Kidney capillary endothelial cell (primary cell): ENCODE measurements at places on chromosomes 5 and 9.

GRCh38 chr9:33264003-33264472 lies 470 bp downstream of the BAG1 start:
- peak; percentile 34 for DNase-seq

GRCh38 chr5:158270996-158271554 lies 412.1 kb upstream of the CLINT1 start:
- no peak for DNase-seq

DNA sequence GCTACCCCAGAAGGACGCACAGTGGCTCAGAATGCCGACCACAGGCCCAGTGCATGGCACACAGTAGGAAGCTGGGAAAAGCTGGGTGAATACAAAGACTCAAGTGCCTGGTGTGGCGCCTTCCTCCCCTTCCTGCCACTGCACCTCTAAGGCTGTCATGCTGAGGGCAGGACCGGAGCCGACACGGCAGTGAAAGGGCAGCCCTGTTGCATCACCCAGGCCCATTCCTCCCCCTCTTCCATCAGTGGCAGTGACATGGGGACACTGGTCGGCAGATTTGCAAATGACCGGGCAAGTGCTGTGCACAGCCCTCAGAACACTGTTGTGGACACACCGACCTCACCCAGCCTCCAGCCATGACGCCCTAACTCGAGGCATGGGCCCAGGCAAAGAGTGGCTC lies 84.0 kb downstream of the STK10 start:
- peak; percentile 45 for DNase-seq

- no peak for DNase-seq
These were observed 63.6 kb downstream of the TMEM174 start for GRCh38 chr5:73236541-73237128.

GRCh38 chr9:72856972-72857623 lies 95.8 kb downstream of the ALDH1A1 start:
- DNase-seq, result peak; percentile 52

DNA sequence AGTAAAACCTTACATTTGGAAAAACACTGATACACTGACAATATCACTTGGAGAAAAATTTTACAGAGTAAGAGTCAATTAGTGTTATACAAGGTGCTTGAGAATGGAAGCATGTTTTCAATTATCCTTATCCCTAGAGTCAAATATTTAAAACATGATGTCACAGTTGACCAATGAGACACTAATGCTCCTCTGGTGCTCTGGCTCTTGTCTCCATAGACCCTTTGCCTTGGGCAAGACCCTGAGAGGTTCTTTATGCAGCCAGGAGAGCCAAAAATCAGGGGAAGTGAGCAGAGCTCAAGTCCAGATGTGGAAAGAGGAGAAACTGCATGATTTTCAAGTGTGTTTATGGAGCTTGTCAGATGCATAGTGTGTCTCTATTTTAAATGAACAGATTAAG lies 153.9 kb downstream of the MARCHF11 start:
- DNase-seq, result no peak

DNA sequence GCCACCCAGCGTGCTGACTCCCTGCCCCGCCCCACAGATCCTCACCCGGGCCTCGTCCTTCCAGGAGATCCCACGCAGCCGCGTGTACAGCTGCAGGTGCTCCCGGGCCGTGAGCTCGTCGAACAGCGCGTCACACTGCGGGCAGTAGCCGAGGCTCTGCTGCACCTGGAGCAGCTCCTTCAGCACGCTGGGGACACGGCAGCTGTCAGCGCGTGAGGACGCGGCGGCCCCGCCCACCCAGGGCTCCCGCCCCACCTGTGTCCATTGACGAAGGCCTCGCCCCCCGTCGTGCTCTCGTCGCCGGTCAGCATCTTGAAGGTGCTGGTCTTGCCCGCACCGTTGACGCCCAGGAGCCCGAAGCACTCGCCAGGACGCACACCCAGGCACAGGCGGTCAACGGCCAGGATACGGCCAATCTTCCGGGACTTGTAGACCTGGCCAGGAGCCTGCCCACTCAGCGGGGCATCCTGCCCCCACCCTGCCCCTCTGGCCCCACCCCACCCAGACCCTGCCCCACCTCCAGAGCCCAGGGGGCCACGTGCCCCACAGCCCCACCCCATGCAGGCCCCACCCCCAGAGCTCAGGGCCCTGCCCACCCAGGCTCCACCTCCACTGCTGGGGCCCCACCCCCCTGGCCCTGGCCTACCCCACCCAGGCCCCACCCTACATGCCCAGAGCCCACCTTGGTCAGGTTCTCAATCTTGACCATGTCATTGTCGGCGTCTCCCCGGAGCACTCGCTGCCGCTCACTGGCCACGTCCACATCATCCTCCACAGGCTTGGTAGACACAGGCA lies 13.8 kb upstream of the CLIC3 start:
- no peak for DNase-seq

DNA sequence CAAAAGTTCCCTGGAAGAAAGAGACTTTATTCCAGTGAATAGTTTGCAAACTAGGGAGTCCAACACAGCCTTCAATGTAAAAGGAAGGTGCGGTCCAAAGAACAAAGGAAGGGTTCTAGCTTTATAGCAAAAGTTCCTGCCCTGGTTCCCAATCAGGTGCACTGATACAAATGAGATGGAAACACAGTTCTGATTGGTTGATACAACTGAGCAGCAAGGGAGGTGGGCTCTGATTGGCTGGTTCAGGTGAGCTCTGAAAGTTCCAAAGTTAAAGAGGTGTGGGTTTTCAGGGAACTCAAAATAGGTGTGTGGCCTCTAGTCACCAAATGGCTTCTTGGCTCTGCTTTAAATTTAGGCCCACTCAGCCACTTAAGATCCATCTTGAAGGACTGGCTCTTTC lies 43.1 kb downstream of the P4HA2 start:
- DNase-seq, result no peak

GRCh38 chr9:117434566-117434965 lies 19.7 kb upstream of the ASTN2 start:
- no peak for DNase-seq

- DNase-seq, result no peak
These were observed 25.6 kb downstream of the ZNF474 start for GRCh38 chr5:122154910-122155309.

DNA sequence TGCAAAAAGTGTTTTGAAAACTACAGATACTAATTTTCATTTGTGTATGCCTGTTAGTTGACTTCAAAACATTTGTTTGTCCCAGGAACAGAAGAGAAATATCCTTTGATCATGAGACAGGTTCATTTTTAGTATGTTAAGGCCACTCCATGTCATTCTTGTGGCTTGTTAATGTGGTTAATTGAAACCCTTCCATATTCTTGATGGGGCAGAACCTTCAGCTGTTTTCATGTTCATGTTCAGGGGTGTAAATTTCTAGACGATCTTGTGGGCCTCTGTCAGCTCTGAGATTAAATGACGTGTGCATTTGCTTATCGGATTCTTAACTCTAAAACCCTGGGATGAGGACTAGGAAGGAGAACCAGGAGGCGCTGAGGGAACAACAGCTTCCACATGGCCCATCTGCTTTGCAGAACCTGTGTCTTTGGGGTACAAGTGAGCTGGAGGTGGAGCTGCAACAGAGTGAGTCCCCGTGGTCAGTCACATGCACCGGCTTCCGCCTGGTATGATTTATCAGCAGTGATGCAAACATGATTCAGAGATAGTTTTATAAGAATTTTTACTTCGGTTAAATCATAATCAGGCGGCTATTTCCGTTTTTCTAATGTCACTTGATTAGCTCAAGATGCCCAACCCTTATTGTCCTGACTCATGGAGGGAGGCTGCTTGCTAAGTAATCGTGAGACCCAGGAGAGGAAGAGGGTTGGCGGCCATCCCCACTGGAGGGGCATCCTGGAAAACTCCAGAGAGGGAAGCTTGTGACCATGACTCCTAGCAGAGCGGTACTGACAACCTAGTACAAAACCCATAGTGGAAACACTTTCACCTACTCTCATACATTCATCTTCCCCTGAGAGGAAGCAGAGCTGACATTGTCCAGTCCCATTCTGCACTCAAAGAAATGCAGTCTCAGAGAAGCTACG lies 138.4 kb downstream of the C9orf152 start:
- peak; percentile 98 for DNase-seq

DNA sequence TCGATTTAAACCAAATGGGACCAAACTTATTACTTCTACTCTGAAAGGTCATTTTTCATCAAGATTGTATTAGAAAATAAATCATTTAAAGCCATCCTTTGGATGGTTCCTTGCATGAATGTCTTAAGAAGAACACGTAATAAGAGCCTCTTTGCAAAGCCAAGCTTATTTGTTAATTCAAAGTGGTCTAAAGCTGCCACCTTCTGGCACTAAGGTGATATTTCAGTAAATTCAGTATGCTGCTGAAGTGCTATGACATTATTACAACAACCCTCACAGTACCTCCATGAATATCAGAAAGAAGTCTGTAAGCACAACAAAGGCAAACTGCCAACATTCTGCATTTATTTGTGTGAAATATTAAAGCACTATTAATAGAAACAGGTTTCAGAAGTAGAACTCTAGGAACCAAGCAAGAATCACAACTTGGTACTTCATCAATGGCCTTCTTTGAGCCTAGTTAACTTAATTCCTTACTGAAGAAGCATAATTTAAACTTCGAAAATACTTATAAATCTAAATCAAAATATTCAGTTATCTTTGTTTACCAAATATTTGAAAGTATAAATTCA lies 53.1 kb upstream of the TYRP1 start:
- DNase-seq, result peak; percentile 40

DNA sequence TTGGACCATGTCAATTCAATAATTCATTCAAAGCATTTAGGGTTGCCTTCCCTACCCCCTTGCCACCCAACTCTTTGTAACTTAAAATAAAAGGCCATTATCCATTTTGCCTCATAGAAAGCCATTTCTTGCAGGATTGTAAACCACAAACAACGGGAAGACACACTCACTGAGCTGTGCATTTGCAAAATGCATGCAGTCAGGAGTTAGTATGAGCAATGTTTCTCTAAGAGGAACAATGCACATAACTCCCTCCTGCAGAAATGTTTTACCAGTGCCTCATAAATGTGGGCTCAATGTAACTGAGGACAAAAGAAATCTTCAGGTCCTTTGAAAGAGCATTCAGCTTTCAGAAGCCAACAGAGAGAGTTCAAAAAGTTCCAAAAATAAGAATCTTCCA lies 98.5 kb upstream of the ABCA1 start:
- DNase-seq, result no peak

DNA sequence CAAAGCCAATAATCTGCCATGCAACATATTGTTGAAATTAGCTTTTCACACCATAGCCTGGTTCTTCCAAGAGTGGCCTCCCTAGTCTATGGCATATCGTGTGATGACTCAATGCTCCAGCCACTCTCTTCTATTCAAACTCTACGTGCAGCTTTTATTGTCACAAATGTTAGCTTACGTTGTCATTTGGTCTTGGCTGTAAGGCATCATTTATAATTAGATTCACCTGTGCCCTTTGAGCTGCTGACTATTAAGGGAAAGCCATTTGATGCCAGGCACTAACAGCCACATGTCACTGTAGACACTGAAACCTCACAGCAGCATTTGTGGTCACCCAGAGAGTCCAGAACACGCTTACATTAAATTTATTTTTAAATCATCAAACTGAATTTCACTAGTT lies 66.8 kb downstream of the APBA1 start:
- no peak for DNase-seq

GRCh38 chr9:33868440-33868973 lies 51.5 kb downstream of the UBE2R2 start:
- no peak for DNase-seq

GRCh38 chr9:130731355-130731754 lies 37.8 kb downstream of the EXOSC2 start:
- DNase-seq, result no peak

- peak; percentile 77 for DNase-seq
These were observed 29.2 kb downstream of the RUSC2 start for GRCh38 chr9:35518981-35519679.

DNA sequence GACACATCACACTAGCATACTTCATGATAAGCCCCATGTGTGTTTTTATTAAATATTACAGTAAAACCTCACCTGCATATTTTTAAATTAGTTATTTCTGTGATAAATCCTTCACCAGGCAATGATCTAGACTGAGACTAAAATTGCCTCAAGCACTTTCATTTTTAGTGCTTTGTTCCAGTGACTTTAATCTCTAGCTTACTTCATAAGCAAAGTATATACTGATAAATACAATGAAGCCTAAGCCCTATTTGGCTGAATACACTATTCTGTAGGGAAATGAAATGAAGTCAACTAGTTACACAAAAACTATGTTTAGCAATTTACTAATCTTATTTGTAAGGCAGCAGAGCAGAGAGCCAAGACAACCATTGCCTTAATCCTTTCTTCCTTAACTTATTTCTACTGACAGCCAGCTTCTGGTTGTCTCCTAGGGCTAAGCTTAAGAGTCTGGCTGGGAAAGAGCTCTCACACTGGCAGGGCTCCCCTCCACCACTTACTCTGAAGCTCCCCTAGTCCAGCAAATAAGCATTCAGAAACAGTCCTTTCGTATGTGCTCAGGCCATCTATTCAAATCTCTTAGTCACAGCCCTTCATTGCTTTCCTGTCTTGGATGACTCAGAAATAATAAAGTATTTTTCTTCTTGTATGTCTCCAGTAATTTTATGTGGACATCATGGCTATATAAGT lies 31.4 kb upstream of the MTAP start:
- DNase-seq, result peak; percentile 87

GRCh38 chr5:168765551-168766425 lies 186.6 kb upstream of the PANK3 start:
- DNase-seq, result no peak

- no peak for DNase-seq
These were observed 273.2 kb upstream of the PAPPA start for GRCh38 chr9:115880221-115880885.

DNA sequence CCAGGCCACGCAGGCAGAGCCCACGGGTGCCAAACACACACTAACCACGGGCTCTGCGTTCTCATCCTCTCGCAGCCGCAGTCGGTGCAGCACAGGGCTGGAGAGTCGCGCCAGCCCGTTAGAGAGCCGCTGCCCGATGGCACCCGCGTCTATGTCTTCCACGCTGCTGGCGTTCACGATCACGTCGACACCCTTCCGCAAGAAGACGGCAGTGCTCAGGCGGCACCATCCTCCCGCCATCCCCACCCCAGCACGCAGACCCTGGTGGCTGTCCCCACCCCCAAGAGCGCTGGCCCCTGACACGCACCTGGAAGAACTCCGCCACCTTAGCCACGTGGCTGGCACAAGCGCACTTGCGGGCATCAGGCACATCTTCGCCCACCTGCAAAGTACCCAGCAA lies 6.0 kb downstream of the DBN1 start:
- no peak for DNase-seq

GRCh38 chr5:95620030-95620869 lies at the start of gene GPR150:
Gene GPR150, plus strand, starts transcription at chr5:95620087. Its CDS starts 189 bp downstream, at chr5:95620276.
- peak; percentile 81 for DNase-seq
